ENCODE measurements at places on chromosomes 5 and 9. TPM values are rescaled to one million over a fixed set of nuclear protein-coding genes. Genes with fewer than 3 reads are reported as not detected.

DNA sequence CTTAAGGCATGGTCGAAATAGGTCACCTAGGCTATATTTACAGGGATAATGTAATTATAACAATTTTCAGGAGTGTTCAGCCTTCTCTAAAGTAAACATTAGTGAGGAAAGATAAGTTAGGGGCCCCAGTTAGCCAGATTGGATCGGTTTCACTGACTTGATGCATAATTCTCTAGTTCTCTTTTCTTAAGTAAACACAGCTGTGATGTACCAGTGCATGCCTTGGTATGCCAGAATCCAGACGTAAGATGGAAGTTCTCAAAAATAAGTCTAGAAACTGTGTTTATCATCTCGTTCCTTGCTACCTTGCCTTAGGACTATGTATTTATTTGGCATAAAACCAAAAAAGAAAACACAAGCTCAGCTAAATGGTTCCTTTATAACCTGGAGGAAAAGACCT lies 442.2 kb upstream of the CLINT1 start:
- no peak for DNase-seq

- no peak for DNase-seq
These were observed 136.0 kb upstream of the TBC1D2 start for GRCh38 chr9:98391406-98391805.

GRCh38 chr9:93676310-93677047 lies 100.1 kb downstream of the PHF2 start:
- no peak for DNase-seq

- no peak for DNase-seq
These were observed at the start of gene CCDC107 for GRCh38 chr9:35658137-35658967. TSS of gene CCDC107 (plus strand) at chr9:35658292. CDS start at chr9:35658380, 88 bp downstream.

GRCh38 chr9:80648336-80648735 lies 1041.0 kb downstream of the TLE1 start:
- no peak for DNase-seq

GRCh38 chr9:91856419-91856818 lies 93.6 kb downstream of the ROR2 start:
- DNase-seq: no peak

The FAM219A gene
- 4.0 TPM for total RNA-seq

The FAXDC2 gene
- total RNA-seq: 30.1 TPM

The IARS1 gene
- 76.3 TPM for total RNA-seq

The PJA2 gene
- 60.7 TPM for total RNA-seq

The PDE6A gene
- 0.82 TPM for total RNA-seq

The STPG3 gene
- not detected for total RNA-seq

The TICAM2 gene
- 0.68 TPM for total RNA-seq

Measured in esophagus squamous epithelium (tissue), 5 donors.